ENCODE measurements at places on chromosomes 16 and 17. TPM values are rescaled to one million over a fixed set of nuclear protein-coding genes. Genes with fewer than 3 reads are reported as not detected.

The CRISPLD2 gene
- 4.9 TPM for polyA plus RNA-seq

The ZG16B gene
- 0.24 TPM for polyA plus RNA-seq

The CDK5R1 gene
- 0.44 TPM for polyA plus RNA-seq

The RNF222 gene
- not detected for polyA plus RNA-seq

The CCL3 gene
- polyA plus RNA-seq, result 1.6 TPM

The SYCE1L gene
- polyA plus RNA-seq, result 0.51 TPM

DNA sequence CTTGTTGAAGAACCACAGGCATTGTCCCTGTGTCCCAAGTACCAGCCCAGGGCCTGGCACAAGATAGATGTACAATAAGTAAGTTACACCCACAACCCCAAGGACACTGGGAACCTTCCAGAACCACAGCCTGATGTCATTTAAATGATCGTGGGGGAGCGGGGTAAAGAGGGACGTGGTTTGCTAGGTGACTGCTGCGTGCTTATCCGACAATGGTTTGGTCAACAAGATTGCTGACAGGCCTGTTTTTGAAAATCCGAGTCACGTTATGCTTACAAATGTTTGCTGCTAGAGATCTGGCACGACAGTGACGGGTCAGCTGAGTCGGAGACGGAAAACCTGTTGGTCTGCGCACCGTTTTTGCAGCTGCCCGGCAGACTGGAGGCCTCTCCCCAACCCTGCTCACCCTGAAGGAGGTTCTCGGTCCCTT is 22.8 kb downstream of the COTL1 start:
- no peaks in the 10 kb centered on the region for H3K36me3 ChIP-seq
- no peaks in the 10 kb centered on the region for H3K27me3 ChIP-seq
- H3K27ac ChIP-seq, result peak overlapping the region; percentile 49

GRCh38 chr17:6711681-6712057 is 1.5 kb downstream of the SLC13A5 start:
- no peak for DNase-seq
- peak overlapping the region; percentile 89 for H3K4me3 ChIP-seq
- no peaks in the 10 kb centered on the region for H3K4me1 ChIP-seq
- H3K27ac ChIP-seq, result peak overlapping the region; percentile 95
- no peaks in the 10 kb centered on the region for H3K27me3 ChIP-seq

GRCh38 chr16:11757671-11758545 is 15.3 kb upstream of the TXNDC11 start:
- peaks cover 3% of the 10 kb centered on the region for H3K4me1 ChIP-seq
- H3K27ac ChIP-seq, result peak overlapping the region; percentile 4
- DNase-seq, result no peak
- no peaks in the 10 kb centered on the region for H3K27me3 ChIP-seq

DNA sequence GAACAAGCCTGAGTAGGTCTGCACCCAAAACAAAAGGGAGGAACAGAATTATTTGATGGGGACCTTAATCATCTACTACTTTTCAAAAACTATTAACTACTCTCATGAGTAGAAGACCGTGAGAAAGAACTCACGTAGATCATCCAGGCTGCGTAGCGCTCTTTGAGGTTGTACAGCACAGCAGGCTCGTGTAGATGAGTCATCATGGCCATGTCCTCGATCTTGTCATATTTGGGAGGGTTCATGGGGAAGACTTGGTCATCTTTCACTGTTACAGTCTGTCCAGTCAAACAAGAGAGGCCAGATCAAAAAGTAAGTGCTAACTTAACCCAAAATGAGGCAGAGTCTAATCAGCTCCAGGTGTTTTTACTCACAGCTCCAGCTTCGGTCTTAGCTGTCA is 2.3 kb downstream of the MYH1 start:
- no peaks in the 10 kb centered on the region for H3K36me3 ChIP-seq
- H3K27ac ChIP-seq, result no peak overlapping the region
- no peaks in the 10 kb centered on the region for H3K4me1 ChIP-seq
- H3K4me3 ChIP-seq, result no peak overlapping the region
- DNase-seq, result no peak
